ENCODE measurements at places on chromosomes 5 and 9. TPM values are rescaled to one million over a fixed set of nuclear protein-coding genes. Genes with fewer than 3 reads are reported as not detected.

The TRIO gene
- polyA plus RNA-seq, result 35.8 TPM

The CA9 gene
- polyA plus RNA-seq, result 1.8 TPM

DNA sequence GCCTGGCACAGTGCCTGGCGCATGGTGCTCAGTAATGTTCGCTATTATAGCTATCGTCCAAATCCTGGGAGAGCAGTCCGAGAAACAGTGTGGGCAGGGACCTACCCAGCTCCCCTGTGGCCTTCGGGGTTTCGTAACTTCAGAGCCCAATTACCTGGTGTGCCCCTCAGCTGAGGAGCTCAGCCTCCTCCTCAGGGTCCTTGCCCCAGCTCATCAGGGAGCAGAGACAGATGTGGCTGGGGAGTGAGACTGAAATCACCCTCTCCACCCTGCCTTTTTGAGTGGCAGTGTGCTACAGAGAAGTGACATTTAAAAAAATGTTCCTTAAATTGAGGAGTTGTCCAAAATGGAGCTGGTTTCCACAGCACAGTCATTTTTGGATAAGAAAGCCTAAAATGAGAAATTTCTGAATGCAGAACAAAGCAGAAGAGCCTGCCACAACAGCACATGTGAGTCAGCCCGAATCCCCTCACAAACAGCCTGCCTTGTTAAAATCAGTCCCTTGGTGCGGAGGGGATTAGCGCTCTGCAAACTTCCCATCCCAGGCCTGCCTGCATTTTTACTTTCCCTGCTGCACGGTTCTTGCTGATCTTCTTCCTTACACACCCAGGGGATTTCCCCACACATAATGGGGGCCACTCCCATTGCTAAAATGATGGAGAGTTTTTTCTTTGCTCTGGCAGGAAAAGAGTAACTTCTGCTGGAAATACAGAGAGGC lies 78.1 kb upstream of the PITX1 start:
- no peak for DNase-seq

DNA sequence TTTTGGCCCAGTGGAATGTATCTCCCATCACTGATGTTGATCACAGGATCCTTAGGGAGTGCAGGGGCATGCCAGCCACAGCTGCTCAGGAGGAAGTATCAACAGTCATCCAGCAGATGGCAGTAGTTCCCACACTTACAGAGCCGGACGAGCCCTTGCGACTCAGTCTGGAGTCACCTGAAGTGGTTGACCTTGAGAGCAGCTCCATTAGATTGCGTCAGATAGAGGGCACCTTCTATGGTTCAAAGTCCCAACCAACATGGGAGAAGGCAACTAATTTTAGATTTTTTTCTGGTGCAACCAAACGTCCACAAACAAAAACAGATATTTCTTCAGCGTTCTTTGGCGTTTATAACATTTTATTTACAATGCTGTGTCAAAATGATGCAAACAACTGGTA lies 124.5 kb downstream of the EGFLAM start:
- no peak for DNase-seq

The MYO10 gene
- polyA plus RNA-seq, result 4.3 TPM

- DNase-seq, result no peak
These were observed 54.3 kb downstream of the PSD2 start for GRCh38 chr5:139849942-139850341.

GRCh38 chr9:121865060-121865459 lies 213.6 kb downstream of the DAB2IP start:
- DNase-seq, result no peak

The LAMC3 gene
- polyA plus RNA-seq, result 37.1 TPM

GRCh38 chr9:117523531-117524153 lies 108.8 kb upstream of the ASTN2 start:
- DNase-seq, result no peak

DNA sequence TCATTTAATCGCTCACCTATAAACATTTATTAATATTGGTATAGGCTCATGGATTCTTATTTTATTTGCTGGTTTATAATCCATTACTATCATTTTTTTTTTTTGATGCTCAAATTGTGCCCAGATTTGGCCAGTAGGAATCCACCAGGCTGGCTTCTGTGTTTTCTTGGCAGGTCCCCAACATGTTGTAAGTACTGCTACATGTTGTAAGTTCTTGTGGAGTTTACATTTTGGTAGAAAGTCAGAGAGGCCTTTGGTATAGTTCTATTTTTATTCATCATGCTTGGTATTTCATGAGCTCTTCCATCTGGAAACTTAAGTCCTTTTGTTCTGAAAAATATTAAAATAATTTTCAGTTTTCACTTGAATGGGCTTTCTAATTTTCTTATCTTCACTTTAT lies 47.1 kb downstream of the MAT2B start:
- DNase-seq, result no peak

GRCh38 chr5:2570586-2570985 lies 180.9 kb downstream of the IRX2 start:
- no peak for DNase-seq

The OTULIN gene
- 7.6 TPM for polyA plus RNA-seq

DNA sequence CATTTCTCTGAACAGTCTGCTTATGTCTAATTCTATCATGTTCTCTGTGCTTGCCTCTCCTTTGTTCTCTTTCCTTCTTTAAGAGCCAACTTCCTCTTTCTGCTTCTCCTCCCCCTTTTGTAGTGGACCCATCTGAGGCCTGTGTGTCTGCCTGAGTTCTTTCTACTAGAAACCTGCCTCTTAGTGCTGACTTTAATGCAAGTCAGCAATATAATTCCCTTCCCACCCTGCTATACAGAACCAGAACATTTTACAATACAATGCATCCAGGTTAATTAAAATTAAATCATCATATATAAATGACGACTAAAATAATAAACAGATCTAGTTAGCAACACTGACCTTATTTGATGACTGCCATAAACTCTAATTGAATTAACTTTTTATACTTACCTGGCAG lies 82.6 kb upstream of the GAS1 start:
- DNase-seq, result no peak

GRCh38 chr9:70392850-70393249 lies 21.6 kb downstream of the KLF9 start:
- no peak for DNase-seq

The GPR150 gene
- polyA plus RNA-seq, result 0.73 TPM

- DNase-seq, result no peak
These were observed 512.6 kb downstream of the ISL1 start for GRCh38 chr5:51895834-51896233.

- DNase-seq, result peak; percentile 55
These were observed 24.5 kb downstream of the CAVIN4 start for GRCh38 chr9:100602342-100602801.

The ANKRD20A1 gene
- 0.75 TPM for polyA plus RNA-seq

The FCN2 gene
- 0.37 TPM for polyA plus RNA-seq

- no peak for DNase-seq
These were observed 49.7 kb downstream of the POU4F3 start for GRCh38 chr5:146388386-146388785.

The MVB12B gene
- 13.5 TPM for polyA plus RNA-seq

The HACD4 gene
- polyA plus RNA-seq, result 3.8 TPM

- DNase-seq, result no peak
These were observed 832.3 kb downstream of the MTRR start for GRCh38 chr5:8701251-8701650.

The LCN15 gene
- not detected for polyA plus RNA-seq

The MELK gene
- polyA plus RNA-seq, result 0.44 TPM

- DNase-seq, result no peak
These were observed 54.8 kb upstream of the FAM120AOS start for GRCh38 chr9:93508207-93508606.

The SLCO6A1 gene
- polyA plus RNA-seq, result not detected

DNA sequence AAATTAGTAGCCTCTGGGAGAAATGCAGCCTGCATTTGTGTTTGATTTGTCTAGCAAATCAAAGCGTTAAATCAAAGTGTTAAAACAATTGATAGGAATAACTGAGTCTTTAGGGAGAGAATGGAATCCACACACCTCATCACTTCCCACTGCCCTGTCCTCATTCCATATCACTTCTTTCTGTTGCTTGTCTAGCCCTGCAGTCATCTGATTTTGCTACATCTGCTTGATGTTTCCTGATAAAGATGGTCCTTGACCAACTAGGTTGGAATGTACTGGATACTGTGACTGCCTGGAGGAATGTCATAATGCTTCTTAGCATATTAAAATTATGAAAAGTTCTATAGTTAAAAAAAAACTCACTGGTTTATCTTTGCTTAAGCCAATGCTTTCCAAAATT lies 119.9 kb downstream of the DOCK2 start:
- DNase-seq, result no peak

The LECT2 gene
- not detected for polyA plus RNA-seq

The GRIN3A gene
- 0.09 TPM for polyA plus RNA-seq

DNA sequence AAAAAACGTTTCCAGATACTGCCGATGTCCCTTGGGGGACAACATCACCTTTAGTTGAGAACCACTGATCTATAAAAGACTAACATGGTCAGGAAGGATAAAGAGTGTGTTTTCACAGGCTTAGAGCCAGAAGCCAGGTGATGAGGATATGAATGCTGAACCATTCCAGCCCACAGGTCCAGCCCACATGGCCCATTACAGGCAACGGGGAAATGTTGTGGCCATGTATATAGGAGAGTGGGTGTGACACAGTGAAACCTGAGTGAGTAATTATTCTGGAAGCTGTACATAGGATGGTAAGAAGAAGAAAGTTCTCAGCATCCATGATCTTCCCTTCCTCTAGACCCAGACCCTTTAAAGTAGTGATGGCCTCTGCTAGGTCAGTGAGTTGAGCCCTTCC lies 56.0 kb upstream of the FOXI1 start:
- DNase-seq, result no peak

The SERF1A gene
- polyA plus RNA-seq, result 3.1 TPM

DNA sequence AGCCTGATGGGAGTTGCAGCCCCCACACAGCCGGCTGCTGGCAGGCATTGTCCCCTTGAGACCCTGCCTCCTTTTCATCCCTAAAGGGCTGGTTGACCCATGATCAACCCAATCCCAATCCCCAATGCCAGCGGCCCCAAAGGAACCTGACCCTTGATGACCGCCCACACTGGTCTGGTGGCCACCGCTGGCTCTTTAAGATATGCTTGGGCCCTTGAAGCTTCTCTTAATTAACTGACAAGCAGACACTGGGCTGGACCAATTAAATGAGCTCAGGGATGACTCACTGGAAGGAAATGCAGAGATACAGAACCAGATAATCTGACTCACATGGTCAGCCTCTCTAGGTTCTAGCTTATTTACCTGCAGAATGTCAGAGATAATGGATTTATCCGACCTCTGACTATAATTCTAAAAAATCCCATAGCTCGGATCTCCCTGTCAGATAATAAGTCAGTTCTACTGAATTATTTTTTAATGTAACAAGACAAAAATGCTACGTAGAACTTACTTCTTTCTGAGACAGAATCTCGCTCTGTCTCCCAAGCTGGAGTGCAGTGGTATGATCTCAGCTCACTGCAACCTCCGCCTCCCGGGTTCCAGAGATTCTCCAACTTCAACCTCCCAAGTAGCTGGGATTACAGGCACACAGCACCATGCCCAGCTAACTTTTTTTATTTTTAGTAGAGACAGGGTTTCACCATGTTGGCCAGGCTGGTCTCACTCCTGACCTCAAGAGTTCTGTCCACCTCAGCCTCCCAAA lies 11.1 kb upstream of the MLANA start:
- no peak for DNase-seq

GRCh38 chr5:34690898-34691297 lies 34.8 kb downstream of the RAI14 start:
- no peak for DNase-seq

The EIF4E1B gene
- polyA plus RNA-seq, result not detected

The INSL4 gene
- not detected for polyA plus RNA-seq

GRCh38 chr5:23064710-23065109 lies 211.6 kb upstream of the CDH12 start:
- DNase-seq, result no peak

The SPATA31D4 gene
- not detected for polyA plus RNA-seq

DNA sequence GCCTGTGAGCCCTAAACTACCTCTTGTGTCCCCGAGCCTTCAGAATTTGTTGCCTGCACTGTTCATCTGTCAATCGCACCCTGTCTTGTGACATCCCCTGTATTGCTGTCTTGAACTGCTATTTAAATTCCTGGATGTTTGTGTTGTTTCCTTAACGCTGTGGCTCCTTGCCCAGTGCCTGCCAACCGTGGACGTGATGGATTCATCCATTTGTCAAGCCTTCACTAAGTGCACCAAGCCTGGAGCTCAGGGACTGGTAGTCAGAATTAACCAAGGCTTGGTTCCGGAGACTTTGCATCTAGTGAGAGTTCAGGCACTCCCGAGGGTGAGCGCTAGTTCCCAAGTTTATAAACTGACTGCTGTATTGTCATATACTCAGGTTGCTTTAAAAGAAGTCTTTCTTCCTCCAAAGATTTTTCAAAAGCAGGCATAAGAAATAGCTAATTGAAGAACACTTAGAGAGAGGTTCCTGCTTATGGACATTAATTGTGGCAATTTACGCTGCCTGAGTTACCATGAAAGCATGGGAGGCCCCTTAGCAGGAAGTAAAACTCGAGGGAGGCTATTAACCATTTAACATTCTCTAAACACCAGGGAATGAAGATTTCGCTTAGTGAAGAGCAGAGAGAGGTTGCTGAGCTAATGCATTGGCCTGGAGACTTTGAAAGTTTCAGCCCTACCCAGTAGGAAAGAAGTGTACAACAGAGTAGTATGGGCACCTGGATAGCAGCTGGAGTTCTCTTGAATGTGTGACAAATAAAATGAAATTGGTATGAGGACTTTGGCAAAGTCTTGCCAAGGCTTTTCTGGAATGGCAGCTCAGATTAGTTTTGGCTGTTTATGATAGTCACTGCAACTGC lies 29.0 kb downstream of the RGS3 start:
- DNase-seq, result no peak

- DNase-seq, result no peak
These were observed 26.8 kb downstream of the RGS7BP start for GRCh38 chr5:64532657-64533056.

DNA sequence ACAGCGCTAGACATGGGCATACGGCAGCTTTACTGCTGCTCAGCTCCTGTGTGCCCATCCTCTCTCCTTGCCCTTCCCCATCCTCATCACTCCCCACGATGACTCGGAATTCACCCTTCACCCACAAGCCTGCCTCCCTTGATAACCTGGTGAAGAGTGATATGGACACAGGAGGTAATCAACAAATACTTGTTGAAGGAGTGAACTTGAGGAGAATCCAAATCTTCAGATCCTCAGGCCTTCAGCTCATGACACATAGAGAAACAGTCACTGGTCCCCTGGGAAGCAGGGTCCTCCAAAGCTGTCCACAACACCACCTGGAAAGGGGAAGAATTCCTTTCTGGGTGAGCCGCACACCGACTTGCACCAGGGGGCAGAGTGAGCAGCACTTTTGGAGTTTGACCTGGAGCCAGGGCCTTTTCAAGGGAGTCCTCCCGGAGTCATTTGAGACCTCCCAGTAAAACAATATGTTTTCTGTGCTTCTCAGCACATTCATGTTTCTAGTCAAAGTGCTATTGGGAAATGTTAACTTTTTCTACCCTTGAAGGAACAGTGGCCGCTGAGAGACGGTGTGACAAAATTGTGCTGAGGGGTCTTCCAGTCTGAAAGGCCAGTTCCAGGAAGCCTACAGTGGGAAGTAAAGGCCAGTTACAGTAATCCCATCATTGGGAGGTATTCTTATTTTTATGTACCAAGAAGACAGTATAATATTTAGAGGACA lies 332.3 kb downstream of the CWC27 start:
- no peak for DNase-seq

DNA sequence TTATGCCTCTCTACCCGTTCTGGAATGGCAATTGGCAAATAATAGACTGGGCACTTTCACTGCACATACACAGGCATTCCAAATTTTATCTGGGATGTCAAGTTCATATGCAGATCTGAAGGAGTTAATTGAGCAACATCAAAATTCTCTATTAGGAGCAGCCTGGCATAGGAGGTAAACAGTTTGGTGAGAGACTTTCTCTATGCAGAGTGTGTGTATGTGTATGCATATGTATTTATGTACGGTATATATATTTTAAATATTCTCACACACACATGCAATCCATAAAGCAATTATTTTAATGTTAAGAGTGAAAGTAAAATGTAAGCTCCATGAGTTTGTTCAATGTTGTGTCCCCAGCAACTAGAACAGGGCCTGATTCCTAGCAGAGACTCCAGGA lies 517.8 kb downstream of the CTNND2 start:
- DNase-seq, result no peak

Data from urinary bladder (tissue), 4 donors.